A549 treated with DMSO at 1 μM for 4 hours (cell line): ENCODE measurements at places on chromosomes 5 and 9. TPM values are rescaled to one million over a fixed set of nuclear protein-coding genes. Genes with fewer than 3 reads are reported as not detected.

UNC5A gene
- 0.12 to 0.37 TPM (median 0.27 TPM) in 5 replicates for total RNA-seq

SPINK7 gene
- total RNA-seq, result not detected in 5 replicates

SOHLH1 gene
- total RNA-seq, result not detected in 5 replicates

NXNL2 gene
- total RNA-seq, result 0.34 to 1.0 TPM (median 0.67 TPM) in 5 replicates

IFNB1 gene
- not detected in 5 replicates for total RNA-seq

ICE1 gene
- total RNA-seq, result 20.7 to 28.3 TPM (median 25.8 TPM) in 5 replicates

C9orf153 gene
- total RNA-seq, result 0.14 to 0.65 TPM (median 0.26 TPM) in 3 of 5 replicates, not detected in the others

PLPP6 gene
- total RNA-seq, result 9.6 to 12.3 TPM (median 11.1 TPM) in 5 replicates

ARL14EPL gene
- 0.09 to 0.54 TPM (median 0.29 TPM) in 4 of 5 replicates, not detected in the other for total RNA-seq
